ENCODE measurements at places on chromosomes 6 and 20. TPM values are rescaled to one million over a fixed set of nuclear protein-coding genes. Genes with fewer than 3 reads are reported as not detected.

The DOP1A gene
- total RNA-seq = 32.5 TPM

The OXT gene
- not detected for total RNA-seq

The PPP1R16B gene
- 0.33 TPM for total RNA-seq

The FAM217A gene
- total RNA-seq = not detected

The TBC1D32 gene
- 45.5 TPM for total RNA-seq

The SLC4A11 gene
- total RNA-seq = 0.49 TPM

The SPO11 gene
- total RNA-seq = not detected

The POU3F2 gene
- not detected for total RNA-seq

The LGSN gene
- total RNA-seq = not detected

The ZBTB24 gene
- total RNA-seq = 4.3 TPM

The TAAR2 gene
- total RNA-seq = not detected

The PTCRA gene
- not detected for total RNA-seq

The APCDD1L gene
- 1.6 TPM for total RNA-seq

The BPIFB1 gene
- total RNA-seq = not detected

The CASS4 gene
- total RNA-seq = 0.49 TPM

The PRL gene
- total RNA-seq = not detected

The STMND1 gene
- total RNA-seq = not detected

The FOXP4 gene
- 2.9 TPM for total RNA-seq

Measured in fibroblast of the aortic adventitia (primary cell).